ENCODE measurements at places on chromosomes 3 and 15.

DNA sequence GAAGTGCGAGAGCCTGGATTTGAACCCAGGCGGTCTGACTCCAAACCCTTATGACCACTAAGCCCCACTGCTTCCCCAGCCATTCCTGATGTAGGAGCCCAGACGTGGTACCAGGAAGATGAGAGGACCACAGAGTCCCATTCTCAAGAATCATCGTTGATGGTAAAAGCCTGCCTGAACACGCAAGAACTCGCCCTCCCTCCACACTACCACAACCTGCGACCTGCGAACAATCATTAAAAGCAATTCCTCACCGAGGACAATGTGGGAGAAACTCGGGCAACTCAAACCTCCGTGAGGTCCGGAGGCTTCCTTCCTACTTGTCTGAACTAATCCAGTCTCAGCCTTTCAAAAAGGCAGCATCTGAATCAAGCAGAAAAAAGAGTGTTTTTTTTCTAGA lies 10.3 kb downstream of the MAGI1 start:
- no peak for DNase-seq

- DNase-seq, result no peak
Measured at GRCh38 chr15:72168131-72168807, 29.3 kb downstream of the GRAMD2A start.

DNA sequence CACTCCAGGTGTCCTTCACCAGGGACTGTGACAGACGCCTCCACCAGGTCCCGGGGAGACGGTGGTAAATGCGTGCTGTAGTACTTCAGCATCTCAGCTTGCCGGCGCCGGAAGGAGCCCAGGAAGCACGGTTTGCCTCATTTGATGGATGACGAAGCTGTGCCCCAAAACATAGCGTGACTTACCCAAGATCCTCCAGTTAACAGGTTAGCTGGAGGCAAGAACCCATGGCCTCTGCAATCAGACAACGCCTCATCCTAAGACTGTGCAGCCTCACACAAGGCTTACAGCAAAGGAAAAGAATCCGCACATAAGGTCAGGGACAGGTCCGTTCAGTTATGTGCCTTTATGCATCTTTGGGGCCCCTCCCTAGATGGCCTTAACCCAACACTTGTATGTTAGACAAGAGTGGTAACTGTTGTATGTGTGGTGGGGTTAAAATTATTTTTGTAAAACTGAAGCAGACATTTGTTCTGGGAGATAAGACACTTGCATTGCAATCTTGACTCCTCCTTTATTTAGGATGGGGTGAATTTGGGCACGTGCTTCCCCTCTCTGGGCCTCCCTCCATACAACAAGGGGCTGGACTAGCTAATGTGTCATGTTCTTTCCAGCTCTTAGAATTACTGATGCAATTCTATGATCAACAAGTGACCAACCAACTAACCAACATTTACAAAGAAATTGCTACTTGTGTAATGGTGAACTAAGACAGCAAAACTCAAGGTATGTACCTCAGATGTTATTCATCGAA lies 39.4 kb downstream of the VGLL4 start:
- DNase-seq, result no peak

DNA sequence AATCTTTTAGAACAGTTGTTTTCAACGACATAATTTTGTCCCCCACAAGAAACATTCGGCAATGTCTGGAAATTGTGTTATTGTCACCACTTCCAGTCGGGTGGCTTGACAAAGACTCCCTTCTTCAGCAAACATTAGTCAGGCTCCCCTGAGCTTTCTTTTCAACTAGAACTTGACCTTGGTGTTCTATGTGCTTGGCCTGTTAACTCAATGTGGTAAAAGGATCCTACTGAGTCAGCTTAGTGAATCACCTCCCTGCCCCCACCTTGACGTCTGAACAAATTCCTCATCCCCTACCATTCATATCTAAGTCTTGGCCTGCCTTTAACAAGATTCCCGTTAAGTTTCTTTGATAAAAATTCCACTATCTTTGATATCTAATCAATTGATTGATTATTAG lies 465.0 kb upstream of the ROBO1 start:
- DNase-seq, result no peak

DNA sequence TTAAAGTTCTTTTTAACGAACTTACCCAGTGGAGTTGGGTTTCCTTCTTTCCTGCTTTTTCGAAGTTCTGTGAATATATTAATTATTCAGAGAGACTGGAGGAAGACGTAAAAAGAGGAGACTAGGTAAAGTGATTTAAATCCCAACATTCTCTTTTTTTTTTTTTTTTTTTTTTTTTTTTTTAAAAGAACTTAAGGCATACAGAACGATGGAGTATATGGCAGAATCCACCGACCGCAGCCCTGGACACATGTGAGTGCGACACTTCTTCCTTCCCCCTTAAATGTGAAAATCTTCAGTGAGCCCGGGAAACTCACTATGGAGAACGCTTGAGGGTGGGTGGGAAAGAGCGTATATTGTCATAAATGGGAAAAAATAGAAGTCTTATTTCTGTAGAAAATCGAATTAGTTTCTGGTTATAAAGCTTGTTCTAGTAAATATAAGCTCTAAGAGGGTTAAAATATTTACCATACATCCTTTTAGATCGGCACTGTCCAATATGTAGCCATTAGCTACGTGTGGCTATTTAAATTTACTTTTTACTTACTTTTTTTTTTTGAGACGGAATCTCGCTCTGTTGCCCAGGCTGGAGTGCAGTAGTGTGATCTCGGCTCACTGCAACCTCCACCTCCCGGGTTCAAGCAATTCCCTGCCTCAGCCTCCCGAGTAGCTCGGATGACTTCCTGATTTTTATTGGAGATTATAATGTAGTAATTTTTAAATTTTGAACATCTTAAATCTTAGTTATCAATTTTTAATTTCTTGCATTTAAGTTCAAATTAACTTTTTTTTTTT lies 892 bp downstream of the NMD3 start:
- peak; percentile 28 for DNase-seq

GRCh38 chr15:83913034-83913632 lies 259.2 kb downstream of the ADAMTSL3 start:
- no peak for DNase-seq

DNA sequence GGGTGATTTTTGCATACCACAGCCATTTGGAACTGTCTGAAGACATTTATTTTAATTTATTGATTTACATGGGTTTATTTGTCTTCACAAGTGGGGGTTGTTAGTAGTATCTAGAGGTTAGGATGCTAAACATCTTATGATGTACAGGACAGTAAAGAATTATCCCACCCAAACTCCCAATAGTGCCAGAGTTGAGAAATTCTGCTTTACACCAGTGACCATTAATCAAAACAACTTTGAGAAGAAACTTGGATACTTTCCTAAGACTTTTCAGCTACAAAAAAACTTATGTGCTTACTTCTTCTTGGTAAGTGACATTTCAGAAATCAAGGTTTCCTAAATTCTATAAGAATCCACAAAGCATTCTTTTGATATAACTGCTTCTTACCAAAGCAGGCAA lies 156.7 kb downstream of the SUCLG2 start:
- DNase-seq, result no peak

DNA sequence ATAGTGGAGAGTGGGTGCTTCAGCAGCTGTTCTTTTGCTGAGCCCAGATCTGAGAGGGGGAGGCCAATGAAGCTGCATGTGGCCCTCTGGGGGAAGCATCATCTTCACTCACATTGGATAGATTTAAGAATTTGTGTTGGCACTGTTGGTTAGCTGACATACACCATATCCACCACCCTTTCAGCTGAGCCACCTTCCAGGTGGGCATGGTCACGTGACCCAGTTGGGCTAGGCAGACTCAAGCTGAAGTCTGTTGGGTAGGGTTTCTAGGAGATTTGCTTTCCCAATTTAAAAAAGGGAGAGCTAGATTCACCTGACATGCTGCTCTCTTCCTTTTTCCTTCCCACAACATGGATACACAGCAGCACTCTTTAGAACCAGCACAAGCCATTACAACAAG lies 311.0 kb downstream of the CHST2 start:
- DNase-seq, result no peak

Data from activated CD4-positive, alpha-beta T cell treated with anti-CD3 and anti-CD28 coated beads for 48 hours (primary cell).